ENCODE measurements at places on chromosomes 2 and 18.

- DNase-seq, result no peak
Observed at GRCh38 chr18:44638034-44638540, 42.6 kb upstream of the SETBP1 start.

DNA sequence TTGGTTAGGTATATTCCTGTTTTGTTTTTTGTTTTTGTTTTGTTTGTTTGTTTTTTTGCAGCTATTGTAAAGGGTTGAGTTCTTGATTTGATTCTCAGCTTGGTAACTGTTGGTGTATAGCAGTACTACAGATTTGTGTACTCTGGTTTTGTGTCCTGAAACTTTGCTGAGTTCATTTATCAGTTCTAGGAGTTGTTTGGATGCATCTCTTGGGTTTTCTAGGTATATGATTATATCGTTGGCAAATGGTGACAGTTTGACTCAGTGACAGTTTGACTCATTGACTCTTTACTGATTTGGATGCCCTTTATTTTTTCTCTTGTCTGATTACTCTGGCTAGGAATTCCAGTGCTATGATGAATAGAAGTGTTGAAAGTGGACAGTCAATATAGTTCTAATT lies 53.7 kb downstream of the APLF start:
- DNase-seq, result no peak

DNA sequence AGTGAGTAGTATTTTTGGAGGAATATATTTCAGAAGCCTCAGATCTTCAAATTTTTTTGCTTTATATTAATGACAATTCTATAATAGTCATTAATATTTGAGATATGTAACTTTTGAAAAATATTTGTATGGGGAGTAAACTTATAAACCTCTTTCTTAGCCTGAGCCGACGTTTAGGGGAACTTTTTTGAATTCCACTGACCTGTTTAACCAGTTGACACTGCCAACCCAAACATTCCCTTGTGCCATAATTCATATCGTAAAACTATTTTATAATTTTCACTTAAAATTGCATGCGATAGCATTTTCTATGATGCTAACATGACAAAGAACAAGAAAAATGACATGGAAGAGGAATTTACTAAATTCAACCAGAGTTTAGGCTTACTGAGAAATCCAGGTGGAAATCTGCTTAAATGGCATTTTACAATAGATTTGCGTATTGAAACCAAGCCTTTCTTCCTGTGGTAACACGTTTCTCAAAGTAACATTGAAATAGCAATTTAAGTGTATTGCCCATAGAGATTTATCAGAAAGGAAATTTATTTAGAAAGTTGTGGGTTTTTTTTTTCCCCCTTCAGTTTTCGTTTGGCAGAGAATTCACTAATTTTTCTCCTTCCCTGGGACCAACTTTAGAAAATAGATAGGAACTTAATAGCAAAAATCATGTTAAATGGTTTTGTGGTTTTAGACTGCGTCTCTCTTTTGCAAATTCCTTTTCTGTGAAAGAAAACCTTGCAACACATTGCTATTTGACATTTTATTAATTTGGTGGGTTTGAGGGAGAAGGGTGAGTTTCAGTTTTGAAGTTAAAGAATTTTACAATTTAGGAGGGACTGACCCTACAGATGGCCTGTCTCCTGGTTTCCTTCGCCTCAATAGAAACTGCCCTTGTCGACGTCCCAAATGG lies 77.4 kb downstream of the TANC1 start:
- peak; percentile 91 for DNase-seq

DNA sequence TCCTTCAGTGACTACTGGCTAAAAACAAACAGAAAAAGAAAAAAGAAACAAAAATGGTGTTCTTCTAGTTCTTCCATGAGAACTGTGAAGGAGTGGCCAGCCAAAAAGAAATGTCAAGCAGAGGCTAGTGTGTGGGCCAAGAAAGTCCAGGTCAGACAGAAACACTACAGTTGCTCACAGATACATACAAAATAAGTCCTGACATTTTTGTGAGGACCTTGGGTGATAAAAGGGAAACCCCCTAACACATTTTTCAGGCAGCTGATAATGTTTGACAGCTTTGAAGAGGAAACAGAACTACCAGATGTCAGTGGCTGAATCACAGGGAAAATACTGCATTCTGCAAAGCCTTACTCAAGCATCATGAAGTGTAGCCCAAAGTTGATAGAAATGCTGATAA lies 28.1 kb downstream of the ARHGAP25 start:
- no peak for DNase-seq

DNA sequence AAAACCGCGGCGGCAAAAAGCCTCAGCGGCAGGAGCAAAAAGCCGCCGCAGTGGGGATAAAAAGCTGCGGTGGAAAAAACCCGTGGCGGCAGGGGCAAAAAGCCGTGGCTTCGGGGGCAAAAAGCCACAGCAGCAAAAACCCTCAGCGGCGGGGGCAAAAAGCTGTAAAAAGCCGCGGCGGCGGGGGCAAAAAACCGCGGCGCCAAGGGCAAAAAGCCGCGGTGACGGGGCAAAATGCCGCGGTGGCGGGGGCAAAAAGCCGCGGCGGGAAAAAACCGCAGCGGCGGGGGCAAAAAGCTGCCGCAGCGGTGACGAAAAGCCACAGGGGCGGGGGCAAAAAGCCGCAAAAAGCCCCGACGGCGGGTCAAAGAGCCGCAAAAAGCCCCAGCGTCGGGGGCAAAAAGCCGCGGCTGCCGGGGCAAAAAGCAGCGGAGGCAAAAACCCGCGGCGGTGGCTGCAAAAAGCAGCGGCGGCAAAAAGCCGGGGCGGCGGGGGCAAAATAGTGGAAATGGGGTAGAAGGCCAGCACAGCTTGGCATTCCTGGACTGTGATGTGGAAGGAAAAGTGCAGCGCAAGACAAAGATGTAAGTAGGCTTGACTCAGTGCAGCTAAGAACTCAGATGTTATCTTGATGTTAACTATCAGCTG lies 151.8 kb downstream of the ANKRD30BL start:
- no peak for DNase-seq

- no peak for DNase-seq
Observed at GRCh38 chr2:37621199-37621598, 50.2 kb downstream of the CDC42EP3 start.

- no peak for DNase-seq
Observed at GRCh38 chr2:187499941-187500532, 52.0 kb upstream of the CALCRL start.

- no peak for DNase-seq
Observed at GRCh38 chr2:72148837-72149555, 1.3 kb upstream of the CYP26B1 start.

DNA sequence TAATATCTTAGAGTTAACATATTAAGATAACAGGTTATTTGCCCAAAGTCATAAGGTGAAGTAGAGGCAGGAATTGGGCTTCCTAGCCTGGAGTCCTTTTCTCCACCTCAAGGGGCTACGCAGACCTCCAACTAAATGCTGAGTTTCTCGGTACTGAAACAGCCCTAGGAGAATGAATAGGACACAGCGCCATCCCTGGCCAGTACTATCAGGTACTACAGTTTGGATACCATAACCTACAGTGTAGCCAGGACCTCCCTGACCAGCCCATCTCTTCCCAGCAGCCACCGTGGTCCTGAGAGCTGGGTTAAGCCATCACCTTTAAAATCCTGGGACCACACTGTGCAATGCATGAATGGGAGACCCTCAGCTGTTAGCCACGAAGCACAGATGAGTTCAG lies 15.7 kb downstream of the CASP8 start:
- no peak for DNase-seq

GRCh38 chr2:55133467-55134315 lies 83.4 kb upstream of the RTN4 start:
- no peak for DNase-seq

DNA sequence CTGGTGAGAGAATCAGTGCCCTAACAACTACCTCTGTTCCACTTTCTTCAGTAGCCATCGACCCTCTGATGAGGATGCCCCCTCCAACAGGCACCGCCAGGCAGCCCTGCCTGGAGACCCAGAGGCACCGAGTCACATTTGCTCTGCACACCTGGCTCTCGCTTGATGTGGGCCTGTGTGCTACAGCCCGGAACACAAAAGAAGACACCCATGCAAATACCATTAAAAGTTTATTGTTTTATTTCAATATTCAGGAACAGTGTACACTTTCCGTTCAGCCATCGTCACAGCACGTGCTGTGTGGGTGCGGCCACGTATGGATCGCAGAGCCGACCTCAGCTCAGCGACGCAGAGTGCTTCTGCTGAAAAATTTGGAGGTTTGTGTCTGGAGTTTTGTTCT lies 154.0 kb downstream of the MBP start:
- DNase-seq, result no peak

GRCh38 chr18:72542342-72542741 lies 1.8 kb downstream of the CBLN2 start:
- no peak for DNase-seq

- DNase-seq, result no peak
Observed at GRCh38 chr2:40558761-40559160, 106.9 kb upstream of the SLC8A1 start.

GRCh38 chr2:9105601-9106337 lies 100.8 kb upstream of the ASAP2 start:
- DNase-seq, result no peak

DNA sequence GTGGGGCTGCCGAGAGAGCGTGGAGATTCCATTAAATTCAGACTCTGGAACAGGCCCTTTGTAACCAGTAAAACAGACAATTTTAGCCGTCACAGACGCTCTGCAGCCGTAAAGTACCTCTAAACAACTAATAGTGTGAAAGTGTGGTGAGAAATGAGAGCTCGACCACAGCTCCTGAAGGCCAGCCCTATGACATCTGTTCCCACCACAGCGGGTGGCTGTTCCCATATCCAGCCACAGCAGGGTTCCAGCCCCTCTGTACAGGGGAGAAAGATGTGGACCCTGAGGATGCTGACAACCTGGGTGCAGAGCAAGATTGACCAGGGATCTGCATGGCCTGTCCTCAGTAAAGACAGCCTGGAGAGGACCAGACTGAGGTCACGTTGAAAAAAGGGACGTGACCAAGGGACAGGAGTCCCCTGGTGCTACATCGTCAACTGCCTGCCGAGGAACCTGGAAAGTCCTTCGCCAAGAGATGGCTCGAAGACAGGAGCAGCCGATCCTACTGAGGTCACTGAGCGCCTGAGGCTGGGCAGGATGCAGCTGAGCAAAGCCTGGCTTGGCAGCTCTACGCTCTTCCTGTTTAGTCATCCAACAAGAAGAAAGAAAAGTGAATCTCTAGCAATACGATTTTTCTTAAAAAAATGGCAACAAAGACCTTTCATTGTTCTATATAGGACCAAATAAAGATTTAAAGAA lies 831.7 kb downstream of the RNF144A start:
- peak; percentile 31 for DNase-seq

DNA sequence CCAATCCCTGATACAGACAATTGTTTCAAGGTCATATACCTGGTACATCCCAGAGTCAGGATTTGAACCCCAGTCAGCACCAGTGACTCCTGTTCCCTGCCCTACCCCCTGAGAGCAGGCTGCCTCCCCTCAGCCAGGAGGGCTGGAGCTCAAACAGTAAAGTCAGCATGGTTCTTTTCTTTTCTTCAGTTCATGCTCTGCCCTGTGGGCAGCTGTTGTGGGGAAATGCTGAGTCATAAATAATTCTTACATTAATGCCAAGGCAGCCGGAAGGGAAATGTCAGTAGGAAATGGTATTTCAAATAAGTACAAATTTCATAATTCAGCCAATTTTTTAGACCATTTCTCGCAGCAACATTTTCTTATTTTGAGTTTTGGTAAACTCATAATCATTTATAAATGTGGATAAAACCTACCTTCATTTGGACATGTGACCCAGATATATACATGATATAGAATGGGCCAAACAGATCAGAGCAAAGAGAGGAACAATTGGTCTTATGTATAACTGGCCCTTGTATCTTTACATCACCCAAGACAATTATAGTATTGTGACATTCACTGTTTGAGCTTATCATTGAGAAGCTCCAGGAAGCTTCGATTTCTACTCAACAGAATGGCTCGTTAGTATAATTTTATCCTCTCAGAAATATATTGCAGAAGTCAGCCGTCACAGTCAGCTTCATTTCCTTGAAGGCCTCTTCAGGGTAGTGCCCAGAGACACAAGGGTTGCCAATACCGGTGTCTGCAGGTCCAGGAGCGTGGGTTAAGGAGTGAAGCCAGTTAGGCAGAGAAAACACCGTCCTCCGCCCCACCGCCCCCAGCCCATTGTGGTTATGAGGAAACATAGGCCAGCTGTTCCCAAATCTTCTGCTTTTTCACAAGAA lies 28.0 kb upstream of the SCYGR1 start:
- no peak for DNase-seq

GRCh38 chr2:220226546-220226945 lies 599.1 kb downstream of the SLC4A3 start:
- no peak for DNase-seq

DNA sequence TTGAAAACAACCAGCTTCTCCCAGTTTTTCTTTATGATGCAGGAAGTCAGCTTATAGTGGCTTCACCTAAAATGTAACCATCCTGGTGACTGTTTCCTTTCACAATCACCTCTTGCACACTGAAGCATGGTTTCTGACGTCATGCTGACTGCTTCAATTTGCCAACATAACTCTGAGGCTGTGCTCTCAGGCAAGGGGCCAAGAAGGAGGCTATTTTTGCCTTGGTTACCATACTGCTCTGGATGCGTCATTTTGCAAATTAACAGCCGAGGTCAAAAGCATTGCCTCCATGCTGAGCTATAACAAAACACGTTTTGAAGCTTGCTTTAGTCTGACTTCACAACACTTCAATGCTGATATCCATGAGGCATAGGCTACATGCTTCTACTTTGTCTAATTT lies 397.8 kb downstream of the METTL4 start:
- no peak for DNase-seq
